Activated T-cell treated with anti-CD3 and anti-CD28 coated beads, Interleukin-2, amount 50 U/mL, for 1 hour (primary cell): ENCODE measurements at places on chromosomes 3 and 15.

GRCh38 chr15:38688761-38689160 lies 124.1 kb upstream of the RASGRP1 start:
- peak; percentile 47 for DNase-seq

DNA sequence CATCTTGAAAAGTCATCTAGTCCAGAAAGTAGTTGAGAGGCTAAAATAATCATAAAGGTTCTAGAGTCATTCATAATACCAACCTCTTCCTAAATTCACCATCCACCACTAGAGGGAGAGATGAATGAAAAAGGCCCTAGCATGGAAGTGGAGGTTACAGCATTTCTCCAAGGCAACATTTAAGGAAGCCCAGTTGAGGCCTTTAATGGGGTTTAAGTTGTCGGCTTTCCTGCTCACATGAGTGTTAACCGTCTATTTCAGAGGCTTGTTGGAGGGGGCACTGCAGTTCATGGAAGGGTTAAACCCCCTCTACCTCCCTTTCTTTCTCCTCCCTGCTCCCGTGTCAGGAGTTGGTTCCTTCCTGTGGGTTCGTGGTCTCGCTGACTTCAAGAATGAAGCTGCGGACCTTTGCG lies 3.8 kb upstream of the SLCO3A1 start:
- DNase-seq, result no peak

GRCh38 chr15:93088200-93088980 lies 621 bp downstream of the RGMA start:
- DNase-seq, result peak; percentile 40

DNA sequence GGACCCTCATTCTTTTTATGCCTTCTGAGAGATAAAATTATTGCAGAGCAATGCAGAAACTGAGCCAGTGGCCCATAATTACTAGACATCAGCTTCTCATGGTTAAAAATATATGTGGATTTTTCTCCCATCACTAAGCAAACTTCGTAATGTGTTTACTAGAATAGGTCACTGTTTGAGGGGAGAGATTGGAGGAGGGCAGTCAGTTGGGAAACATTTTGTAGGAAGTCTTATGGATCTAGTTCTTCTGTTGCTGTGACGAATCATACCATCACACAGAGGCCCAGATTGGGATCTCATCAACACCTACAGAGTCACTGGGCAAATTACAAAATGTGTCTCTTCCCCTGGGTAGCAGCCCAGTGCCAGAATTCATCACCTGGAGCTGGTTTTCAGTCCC lies 81.4 kb downstream of the PDE8A start:
- DNase-seq, result no peak

DNA sequence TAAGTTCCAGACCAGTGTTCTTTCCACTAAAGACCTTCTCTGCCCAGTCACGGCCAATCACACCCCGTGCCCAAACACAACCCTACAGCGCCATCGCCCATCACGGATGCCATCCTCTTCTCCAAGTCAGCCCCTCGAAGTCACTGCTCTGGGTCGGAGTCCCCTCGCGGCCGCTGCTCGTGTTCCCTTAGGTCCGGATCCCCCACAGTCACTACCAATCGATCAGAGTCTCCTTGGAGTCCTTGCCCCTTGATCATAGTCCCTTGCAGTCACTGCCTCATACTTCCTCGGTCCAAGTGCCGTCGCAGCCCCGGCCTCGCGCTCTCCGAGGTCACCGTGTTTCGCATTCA lies 461 bp downstream of the PCYT1A start:
- DNase-seq, result no peak

DNA sequence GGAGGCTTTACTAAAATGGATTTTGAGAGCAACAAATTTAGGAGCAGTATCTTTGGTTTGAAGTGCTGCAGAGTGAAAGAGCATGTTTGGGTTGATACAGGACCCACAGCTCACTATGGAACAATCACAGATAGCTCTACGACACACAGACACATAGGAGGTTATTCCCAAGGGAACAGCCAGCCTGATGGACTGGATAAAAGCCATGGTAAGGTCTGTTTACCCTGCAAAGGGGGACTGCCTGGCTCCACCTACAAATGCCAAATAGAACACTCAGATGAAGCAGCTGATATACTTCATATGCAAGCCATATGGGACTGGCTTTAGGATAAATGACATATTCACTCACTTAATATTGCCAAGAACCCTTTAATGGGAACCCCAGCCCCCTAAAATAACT lies 75.4 kb downstream of the CDC25A start:
- DNase-seq, result no peak

DNA sequence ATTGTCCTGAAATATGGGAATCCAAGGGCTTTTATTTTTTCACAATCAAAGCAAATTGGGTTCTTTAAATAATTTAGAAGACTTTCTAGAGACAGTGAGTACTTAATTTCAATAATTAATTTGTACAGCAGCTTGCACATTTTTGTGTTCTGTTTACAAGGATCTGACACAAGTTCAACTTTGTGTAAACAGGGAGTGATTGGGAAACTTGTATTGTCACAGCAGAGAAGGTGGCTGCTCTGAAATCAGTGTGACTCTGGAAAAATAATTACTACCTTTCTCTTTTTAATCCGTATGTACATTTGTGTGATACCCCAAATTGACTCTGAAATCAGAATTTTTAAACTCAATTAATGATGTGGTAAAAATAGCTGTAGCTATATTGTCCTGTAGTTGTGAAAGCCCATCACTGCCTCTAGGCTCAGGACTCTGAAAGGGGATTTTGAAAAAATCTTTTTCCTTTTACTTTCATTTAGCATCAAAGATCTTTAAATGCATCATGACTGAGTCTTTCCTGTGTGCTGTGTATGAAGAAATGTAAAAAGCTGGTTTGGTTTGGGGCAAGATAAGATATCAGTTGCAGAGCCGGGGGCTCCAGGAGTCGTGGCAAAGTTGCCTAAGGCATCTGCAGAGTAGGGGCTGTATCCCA lies 45.1 kb downstream of the MFSD1 start:
- DNase-seq, result no peak

- DNase-seq, result no peak
Measured at GRCh38 chr3:148642616-148643015, 55.1 kb upstream of the AGTR1 start.

- DNase-seq, result no peak
Measured at GRCh38 chr15:59501597-59501996, 63.6 kb downstream of the FAM81A start.

- no peak for DNase-seq
Measured at GRCh38 chr15:33941279-33942063, 26.8 kb upstream of the CHRM5 start.

- DNase-seq, result no peak
Measured at GRCh38 chr15:91776104-91776503, 77.4 kb upstream of the SLCO3A1 start.

DNA sequence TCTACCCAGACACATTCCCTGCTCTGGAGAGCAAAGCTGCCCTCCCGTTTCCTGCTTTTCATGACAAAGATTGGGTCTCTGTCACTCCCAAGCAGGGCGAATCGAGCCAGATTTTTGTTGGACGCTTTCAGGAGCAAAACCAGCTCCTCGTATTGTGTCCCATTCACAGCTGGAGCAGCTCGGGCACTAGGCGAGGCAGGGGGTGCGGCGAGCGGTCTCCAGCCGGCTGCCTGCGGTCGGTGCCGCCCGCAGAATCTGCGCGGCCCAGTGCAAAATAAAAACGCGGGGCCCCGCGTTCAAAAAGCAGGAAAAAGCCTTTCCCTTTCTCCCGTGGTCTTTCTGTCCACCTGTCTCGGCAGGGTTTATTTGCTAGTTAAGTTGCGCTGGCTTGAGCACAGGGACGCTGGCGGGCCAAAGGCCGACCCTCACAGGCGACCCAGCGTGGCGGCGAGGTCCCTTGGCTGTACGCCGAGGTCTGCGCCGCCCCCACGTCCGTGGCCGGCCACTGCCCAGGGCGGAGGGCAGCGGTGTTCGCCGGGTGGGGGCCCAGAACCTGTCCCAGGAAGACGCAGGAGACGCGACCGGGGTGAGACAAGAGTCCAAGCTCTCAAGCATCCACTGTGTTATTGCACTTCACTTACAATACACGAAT lies 71.2 kb downstream of the CYP19A1 start:
- DNase-seq, result no peak

DNA sequence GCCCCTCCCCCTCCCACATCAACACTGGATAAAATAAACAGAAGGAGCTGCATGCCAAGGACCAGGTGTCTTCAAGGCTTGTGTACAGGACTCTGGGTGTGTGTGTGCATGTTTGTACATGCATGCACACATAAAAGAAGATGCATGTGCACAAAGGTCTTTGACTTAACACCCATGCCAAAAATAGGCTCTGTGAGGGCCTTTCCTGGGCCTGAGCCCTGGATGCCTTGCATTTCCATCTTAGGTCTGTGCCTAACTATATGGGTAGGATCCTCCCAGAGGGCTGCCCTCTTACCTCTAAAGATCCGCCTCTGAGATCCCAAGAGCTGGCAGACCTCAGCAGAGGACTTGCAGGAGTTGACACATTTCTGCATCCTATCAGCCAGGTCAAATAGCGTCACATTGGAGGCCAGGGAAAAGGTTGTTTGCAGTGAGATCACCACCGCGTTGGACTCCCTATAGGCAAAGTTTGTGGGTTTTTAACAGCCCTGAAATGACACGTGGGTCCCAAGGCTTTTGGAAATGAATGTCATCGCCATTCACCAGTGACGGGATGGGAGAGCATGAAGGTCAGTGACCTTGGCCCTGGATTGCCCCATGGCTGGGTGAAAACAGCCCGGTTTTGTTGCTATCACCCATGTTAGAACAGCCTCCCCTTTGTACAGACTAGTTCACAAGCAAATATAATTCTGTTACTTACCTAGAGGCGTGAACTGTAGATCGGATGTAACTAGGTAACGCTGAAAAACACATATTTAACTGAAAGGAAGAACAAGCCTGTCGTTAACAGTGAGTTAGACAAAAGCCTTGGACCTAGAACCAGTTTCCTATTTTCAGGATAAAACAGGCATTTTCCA lies 54.0 kb downstream of the HEG1 start:
- DNase-seq, result no peak

GRCh38 chr3:188624384-188624783 lies 470.4 kb downstream of the LPP start:
- no peak for DNase-seq

DNA sequence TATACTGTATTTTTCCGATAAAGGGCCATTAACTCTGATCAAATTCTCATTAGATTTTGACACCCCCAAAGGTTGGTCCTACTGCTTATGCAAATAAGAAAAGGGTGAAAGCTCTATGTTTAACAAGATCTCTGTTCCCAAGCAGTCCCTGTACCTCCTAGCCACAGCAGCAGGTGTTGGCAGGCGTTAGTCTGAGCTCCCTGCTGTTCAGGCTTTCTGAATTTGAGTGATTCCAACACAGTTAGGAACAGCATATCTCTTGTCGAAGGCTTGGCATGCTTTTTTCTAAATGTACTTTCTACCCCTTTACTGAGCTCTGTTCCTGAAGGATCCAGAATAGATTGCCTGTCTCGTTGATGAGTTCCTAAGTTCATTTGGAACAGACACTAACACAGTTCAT lies 42.3 kb downstream of the MITF start:
- no peak for DNase-seq

GRCh38 chr3:191290311-191291025 lies 38.7 kb upstream of the CCDC50 start:
- DNase-seq, result no peak

DNA sequence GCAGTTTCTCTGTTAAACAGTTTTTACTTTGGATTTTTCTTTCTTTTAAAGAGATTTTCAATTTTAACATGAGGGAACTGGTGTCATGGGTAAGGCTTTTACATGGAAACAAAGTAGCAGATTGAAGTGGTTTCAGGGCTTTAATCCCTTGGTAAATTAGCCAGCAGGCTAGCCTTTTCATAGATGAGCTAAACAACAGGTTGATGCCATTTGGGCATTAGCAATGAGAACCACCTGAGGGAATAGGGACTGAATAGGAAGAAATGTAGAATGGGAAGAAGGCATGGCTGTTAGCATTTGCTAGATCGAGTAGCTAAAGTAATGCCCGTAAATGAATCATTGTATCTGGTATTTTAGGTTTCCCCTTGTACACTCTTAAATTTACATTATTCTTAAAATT lies 165.5 kb upstream of the MLF1 start:
- DNase-seq, result no peak

- no peak for DNase-seq
Measured at GRCh38 chr3:161305095-161305991, 66.0 kb downstream of the SPTSSB start.

DNA sequence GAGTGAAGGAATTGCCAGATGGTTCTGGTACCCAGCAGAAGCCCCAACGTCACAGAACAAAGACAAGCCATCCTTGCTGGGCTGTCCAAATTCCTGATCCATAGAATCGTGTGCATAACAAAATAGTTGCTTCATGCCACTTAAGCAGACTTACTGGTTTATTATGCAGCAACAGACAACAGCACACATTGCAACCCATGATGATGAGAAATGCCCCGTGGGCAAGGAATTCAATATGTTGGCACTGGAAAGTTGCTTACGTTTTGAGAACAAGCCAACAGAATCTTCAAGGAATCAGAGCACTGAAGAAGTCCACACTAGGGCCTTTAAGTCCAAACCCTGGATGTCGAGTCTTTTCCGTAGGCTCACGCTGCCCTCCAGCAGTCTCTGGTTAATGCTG lies 40.3 kb downstream of the CCR4 start:
- no peak for DNase-seq

GRCh38 chr3:51681453-51681852 lies 10.4 kb downstream of the TEX264 start:
- DNase-seq, result peak; percentile 47

GRCh38 chr3:53416530-53416929 lies 69.2 kb upstream of the DCP1A start:
- no peak for DNase-seq

DNA sequence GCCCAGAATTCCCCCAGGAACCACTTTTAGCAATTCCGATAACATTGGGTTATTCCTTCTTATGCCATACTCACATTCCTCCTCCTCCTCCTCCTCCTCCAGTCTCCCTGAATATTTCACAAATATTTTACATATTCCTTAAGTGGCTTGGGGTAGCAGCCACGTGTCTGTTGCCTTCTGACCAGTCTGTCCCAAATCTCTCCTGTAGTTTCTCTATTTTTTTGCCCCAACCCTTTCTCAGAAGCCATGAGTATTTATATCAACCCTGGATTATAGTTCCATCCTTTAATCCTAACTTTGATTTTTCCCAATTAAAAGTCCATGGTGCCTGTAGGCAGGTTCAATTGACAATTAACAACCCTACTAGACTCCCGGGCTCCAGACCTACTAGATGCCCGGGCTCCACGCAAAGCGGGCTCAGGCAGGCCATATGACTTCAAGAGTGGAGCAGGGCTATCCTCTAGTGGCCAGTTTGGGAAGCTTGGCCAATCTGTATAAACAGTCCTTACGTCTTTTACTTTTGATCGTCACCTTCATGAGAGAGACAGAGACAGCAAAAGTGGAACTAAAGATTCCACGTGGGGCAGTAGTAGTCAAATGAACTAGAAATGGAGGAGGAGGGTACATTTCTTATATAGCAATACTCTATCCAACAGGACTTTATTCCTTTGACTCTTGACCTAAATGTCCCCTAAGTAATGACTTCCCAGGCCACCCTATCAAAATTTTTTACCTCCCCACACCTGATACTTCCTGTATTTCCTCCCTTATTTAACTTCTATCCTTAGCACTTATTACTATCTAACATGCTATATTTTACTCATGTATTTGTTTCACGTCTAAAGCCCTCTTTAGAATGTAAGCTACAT lies 69.7 kb downstream of the USF3 start:
- no peak for DNase-seq
